ENCODE measurements at places on chromosomes 13 and 19.
A peak's percentile ranks its signal among the peaks of the same experiment; 100 is the strongest.

DNA sequence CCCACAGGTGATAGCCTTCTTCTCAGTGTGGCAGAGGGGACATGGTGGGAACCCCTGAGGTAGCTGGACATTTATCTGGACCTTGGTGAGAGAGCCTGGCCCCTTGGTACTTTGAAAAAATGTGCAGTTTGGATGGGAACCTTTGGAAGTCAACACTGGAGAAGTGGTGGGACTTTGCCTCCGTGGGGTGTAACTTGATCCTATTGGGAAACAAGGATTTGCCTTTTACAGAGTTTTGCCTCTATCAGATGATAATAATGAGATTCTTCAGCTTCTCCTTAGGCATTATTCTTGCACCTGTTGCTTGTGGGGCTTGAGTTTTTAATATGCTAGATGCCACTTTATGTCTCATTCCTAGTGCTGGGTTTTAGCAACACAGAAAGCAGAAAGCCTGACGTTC is 99.0 kb downstream of the ERCC5 start:
- no peak for DNase-seq

DNA sequence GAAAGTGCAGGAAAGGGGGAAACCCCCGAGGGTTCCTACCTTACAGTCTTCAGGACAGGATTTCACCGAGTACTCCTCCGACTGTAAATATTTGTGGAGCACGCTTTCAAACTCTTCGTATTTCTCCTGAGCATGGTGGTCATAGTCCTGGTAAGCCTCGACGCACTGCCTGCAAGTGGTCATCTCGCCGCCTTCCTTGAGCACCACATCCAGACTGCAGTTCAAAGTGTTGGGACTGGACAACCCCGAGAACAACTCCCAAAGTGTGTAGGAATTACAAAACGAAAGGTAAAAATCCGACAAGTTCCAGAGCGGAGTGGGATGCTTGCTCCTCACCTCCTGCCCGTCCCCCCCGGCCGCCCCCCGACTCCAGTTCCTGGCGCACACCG is 349.7 kb downstream of the LIG4 start:
- DNase-seq = no peak

DNA sequence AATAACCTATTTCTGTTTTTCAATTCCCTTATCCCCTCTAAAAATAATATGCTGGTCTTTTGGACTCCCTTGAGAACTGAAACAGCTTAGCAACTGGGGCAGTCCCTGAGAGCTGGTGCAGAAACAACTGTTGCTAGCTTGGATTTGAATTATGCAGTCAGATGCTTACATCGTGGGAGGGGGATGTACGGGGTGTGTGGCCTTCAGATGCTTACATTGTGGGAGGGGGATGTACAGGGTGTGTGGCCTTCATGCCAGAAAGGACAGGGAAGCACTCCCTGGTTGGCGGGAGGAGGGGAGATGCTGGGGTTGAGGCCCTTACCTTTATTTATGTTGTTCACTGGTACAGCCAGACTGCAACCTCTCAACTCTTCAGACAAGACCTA is 25.6 kb downstream of the LRCH1 start:
- DNase-seq = peak; percentile 48

DNA sequence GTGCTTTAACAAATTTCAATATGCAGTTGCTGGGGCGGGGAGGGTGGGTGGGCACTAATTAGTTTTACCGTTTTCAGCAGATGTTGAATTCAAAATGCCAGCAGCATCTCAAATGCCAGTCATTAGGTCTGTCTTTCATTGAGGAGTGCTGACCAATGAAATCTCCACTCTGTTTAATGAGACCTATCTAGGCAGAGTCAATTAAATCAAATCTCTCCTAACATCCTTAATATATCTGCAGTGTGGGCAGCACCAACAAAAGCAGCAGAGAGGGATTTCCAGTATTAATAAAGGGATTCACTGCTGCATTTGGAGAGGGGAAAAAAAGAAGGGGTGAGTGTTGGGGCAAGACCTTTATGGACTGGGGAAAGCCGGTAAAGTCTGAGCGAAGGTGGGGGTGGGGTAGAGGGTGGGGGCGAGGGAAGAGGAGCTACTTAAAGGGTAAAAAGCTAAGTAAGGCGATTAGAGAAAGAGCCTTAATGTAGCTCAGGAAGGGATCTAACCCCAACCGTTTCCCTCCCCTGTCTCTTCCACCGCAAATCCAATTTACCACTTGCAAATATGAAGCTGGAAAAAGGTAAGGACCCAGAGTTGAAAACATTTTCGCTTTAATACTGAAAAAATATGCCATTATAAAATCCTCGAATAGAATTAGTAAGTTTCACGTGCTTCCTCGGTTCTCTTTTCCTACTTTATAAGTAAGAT is 4.5 kb downstream of the SLITRK1 start:
- no peak for DNase-seq

DNA sequence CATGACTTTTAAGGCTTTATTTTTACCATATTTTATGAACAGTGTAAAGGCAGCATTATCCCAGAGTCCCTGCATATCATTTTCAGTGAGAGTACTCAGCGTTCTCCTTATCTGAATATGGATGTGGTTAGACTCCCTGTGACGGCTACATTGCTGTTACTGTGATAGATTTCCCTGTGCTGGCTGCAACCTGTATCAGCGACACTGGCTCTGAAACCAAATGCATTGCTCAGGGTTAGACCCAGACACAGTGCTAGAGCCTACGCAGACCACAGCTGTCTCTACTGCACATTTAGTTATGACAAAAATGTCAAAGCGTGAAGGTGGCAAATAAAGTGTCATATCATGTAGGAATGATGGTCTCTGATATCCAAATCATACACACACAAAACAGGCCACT is 138.0 kb downstream of the ENOX1 start:
- no peak for DNase-seq

GRCh38 chr13:94656176-94656575 is 54.5 kb downstream of the GPR180 start:
- no peak for DNase-seq

DNA sequence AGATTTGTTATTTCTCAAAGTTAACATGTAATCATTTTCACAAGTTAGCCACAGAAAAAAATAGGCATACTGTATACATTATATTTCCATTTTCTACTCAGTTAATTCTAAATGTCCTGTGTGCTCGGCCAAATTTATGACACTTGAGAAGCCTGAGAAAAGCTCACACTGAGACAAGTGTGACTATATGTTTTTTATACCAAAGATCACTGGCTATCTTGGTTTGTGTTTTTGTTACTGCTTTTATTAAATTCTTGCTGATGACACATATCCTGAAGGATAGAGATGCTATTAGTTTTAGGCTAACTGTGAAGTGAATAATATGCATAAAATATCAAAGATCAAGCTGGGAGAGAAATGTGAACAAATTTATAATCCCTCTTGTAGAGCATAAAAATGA is 49.3 kb upstream of the IL17D start:
- peak; percentile 22 for DNase-seq

DNA sequence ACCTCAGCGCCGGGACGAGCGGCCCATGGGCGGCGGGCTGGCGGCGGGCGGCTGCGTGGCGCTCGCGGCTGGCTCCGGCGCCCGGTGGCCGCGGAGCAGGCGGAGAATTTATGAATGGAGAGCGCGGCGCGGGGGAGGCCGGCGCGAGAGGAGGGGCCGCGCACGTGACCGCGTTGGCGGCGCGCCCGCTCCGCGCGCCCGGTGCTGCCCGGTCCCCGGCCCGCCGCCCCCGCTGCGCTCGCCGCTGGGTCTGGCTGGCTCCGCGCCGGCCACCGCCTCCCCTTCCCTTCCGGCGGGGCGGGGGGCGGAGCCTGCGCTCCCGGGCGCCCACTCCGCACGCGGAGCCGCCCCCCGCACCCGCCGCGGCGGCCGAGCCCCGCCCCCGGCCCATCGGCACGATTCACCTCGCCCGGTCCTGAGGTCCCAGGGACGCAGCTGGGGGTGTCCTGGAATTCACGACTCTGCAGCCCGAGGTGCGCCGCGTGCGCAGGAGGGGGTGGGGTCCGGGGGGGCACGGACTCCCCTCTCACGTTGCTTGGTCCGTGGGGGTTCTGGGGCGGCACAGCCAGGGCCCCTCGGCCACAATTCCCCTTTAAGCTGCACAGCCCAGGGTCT is at the start of gene CBARP:
TSS of gene CBARP (minus strand) at position 252 of the 615 bp plus-strand sequence. CDS start 1,905 bp downstream, outside the sequence.
- peak; percentile 65 for DNase-seq

DNA sequence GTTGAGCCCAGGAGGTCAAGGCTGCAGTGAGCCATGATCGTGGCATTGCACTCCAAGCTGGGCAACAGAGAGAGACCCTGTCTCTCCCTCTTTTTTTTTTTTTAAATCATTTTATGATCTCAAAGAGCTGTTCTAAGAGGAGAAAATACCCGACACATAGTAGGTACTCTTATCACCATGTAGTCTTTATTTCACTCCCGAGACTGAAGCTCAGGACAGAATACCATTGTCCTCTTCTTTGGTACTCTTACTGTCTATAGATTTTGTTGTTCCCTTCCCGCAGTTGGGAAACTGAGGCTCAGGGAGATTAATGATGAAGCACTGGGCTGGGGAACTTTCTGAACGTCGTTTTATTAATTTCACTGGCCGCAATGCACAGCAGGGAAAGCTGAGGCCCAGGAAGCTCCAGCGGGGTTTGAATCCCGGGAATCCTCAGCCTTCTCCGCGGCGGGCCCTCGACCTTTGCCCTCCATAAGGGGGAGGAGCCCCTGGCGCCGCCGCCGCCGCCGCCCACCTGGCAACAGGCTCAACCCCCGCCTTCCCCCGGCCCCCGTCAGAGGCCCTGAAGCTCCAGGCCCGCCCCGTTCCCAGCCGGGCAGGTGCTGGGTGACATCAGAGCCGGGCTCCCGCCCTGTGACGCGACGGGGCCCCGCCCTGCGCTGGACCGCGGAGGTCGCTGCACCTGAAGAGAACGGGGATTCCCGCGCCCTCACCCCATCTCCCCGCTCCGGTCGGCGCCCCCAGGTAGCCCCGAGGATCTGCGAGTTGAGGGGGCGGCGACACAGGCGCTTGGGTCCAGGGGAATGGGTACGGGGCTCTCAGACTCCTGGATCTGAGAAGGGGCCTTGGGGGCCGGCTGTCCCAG is 1.6 kb downstream of the MYH14 start:
- DNase-seq = peak; percentile 38

DNA sequence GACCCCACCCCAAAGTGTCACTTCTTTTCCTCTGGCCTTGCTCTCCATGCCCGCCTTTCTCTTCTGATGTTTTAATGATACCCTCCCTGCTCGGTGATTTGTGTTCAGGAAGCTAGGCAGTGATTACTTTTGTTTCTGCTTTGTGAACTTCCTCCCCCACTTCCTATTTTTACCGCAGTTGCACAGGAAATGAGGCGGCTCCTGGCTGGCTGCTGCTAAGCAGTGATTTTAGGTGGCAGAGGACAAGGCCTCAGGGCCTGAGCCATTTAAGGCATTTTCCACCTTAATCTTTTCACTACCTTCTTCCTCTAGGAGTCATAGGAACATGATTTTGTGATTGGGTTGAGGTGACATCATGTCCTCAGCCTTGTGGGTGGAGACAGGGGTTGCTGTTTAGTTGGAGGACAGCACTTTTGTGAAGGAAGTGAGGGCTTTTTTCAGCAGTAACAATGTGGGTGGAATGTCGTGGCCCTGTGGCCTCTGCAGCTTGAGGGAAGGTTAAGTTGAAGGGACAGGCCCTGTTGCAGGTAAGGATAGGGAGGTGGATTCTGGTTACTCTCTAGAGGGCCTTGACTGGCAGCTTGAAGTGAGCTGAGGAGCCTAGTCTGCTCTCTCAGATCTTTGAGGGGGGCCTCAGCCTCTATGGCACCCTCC is 15.7 kb downstream of the GARRE1 start:
- DNase-seq = peak; percentile 80

DNA sequence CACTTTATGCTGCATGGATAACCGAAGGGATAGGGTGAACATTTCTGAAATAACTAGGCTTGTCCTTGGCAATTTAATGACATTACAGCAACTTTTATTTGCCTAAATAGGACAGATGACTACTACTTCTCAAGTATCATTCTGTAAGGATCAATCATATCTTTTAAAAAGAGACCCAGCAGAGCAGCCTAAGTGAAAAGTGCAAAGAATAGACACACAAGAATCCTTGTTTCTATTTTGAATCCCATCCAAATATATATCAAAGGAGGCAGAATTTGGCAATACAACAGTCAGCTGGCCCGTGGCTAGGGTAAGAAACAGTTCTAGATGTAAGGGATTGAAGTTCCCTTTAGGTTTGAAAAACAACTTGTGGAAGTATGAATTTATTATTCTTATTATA is 6.9 kb downstream of the THSD1 start:
- no peak for DNase-seq

DNA sequence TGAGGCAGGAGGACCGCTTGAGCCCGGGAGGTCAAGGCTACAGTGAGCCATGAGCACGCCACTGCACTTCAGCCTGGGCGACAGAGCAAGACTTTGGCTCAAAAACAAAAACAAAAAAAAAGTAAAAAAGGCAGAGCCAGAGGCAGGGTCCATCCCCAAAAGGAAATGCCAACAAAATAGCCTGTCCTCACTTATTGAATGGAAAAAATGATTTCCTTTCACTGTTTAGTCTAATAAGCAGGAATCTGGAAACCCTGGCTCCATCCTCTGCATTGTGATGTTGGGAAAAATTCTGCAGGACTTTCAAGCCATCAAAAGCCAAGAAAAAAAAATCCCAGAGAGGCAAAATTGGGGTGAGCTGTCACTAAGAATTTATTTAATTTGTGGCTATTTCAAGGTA is 23.2 kb downstream of the ZIC5 start:
- no peak for DNase-seq

DNA sequence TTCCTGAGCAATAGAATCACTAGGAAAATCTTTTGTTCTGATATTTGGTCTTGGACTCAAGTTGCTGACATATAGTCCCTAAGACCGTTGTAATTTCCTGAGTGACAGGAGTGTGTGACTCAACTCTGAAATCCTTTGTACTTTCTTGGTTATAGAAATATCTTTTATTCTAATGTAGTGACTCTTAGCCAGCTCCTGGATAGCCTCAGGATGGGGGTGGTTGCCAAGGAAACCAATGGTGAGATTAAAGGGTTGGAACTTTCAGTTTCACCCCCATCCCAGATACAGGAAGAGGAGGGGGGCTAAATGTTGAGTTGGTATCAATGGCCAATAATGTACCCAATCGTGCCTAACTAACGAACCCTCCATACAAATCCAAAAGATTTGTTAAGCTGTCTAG is 41.8 kb downstream of the MBD3L2B start:
- no peak for DNase-seq

DNA sequence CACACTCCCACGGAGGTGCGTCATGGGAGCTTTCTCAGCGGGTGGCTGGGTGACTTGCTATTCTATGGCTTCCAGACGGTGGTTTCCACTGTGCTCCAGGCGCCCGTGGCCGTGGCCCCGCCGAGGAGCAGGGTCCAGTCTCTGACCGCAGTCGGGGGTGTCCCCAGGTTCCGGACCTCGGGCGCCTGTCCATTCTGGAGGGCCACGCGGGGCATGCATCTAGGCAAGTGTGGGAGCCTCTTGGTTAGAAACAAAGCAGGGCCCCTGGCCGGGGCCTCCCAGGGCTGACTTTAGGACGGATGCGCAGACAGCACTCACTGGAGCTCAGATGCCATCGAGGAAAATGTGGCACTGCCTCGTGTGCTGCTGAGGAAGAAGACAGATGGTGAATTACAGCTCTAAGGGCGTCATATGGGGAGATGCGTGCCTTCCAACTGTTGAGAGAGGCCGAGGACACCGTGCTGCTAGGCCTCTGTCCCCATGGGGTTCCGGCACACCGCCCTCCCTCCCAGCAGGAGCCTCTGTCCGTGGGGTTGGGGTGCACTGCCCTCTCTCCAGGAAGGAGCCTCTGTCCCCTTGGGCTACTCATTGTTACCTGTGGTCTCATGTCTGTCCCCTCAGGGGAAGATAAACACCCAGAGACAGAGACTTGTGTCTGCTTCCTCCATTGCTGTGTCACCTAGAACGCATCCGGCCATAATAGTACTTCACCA is 38.1 kb downstream of the TMEM255B start:
- DNase-seq = no peak
